ENCODE measurements at places on chromosomes 13 and 19. TPM values are rescaled to one million over a fixed set of nuclear protein-coding genes. Genes with fewer than 3 reads are reported as not detected.

Gene KISS1R
- total RNA-seq, result not detected

Gene APOC4
- not detected for total RNA-seq

GRCh38 chr13:51044023-51044665 is 66.9 kb downstream of the C13orf42 start:
- no peaks in the 10 kb centered on the region for H3K27me3 ChIP-seq
- no peak for DNase-seq
- H3K27ac ChIP-seq, result no peak overlapping the region
- no peaks in the 10 kb centered on the region for H3K36me3 ChIP-seq

Gene ACP7
- not detected for total RNA-seq

GRCh38 chr19:43438291-43439031 is 23.8 kb downstream of the TEX101 start:
- no peak overlapping the region for H3K4me3 ChIP-seq
- H3K4me1 ChIP-seq, result no peaks in the 10 kb centered on the region
- no peak for DNase-seq
- H3K27ac ChIP-seq, result no peak overlapping the region

GRCh38 chr13:78161266-78161665 is 242.6 kb upstream of the EDNRB start:
- no peak overlapping the region for H3K27ac ChIP-seq
- no peak overlapping the region for H3K4me3 ChIP-seq
- no peaks in the 10 kb centered on the region for H3K27me3 ChIP-seq

All from testis (tissue), 5 donors.